Cardiac septum (tissue), 1 donor: ENCODE measurements at places on chromosomes 12 and 14.

- DNase-seq = no peak
Measured at GRCh38 chr14:39877577-39878190, 445.5 kb upstream of the FBXO33 start.

DNA sequence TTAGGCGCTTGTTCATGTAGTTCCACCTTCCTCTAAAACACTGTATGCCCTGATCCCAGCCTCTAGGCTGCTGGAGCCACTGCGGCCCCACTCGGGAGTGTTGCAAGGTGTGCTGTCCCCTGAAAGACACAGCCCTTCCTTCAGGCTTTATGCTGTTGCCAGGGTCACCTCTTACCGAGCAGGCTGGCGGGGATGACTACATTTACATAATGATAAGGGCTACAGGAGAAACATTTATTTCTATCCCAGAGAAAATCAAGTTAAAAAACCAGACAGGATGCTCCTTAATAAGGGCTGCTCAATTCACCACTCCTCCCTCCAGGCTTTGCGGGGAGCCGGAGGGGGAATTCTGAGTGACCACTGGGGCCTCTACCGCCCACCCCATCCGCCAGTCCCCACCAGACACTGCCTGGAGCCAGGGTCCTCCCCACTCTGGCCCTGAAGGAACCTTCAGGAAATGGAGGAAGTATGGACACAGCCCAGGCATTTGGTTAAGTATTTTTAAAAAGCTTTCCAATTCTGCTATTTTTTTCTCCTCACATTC, 200.6 kb downstream of the TTC7B start:
- DNase-seq = peak; percentile 67

GRCh38 chr12:95673576-95673975, 117.0 kb downstream of the NTN4 start:
- no peak for DNase-seq

GRCh38 chr14:74710480-74710879, 2.4 kb downstream of the AREL1 start:
- no peak for DNase-seq

DNA sequence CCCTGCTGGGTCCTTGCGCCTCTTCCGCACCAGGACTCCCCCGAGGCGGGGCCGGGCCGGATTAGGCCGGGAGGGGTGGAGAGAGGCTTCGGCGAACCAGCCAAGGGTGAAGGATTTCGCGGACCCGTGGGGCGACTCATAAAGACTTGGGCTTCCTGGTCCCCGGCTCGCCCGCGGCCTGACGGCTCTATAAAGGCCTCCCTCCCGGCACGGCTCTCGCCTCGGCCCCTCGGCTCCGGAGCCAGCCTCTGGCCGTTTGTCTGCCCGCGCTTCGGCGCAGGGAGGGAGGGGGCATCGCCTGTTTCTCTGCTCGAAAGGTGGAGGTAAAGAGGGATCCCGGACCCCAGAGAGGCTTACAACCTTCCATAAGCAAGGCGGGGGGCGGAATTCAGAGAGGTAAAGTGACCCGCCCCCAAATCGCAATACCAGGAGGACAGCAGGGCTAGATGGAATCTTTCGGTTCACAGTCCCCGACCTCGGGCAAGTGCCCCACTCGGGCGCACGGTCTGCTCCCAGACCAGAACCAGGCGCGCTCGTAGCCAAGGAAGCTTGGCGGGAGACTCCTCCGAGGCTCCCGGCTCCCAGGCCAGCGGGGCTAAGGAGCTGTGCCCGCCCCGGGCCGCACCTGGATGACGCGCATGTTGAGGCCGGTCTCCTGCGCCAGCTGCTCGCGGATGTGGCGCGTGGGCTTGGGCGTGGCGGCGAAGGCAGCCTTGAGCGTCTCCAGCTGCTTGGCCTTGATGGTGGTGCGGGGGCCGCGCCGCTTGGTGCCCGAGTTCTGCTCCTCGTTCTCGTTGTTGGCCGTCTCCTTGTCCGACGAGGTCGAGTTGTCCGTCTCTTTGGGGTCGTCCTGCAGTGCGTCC, 3.9 kb downstream of the LHX5 start:
- DNase-seq = no peak

DNA sequence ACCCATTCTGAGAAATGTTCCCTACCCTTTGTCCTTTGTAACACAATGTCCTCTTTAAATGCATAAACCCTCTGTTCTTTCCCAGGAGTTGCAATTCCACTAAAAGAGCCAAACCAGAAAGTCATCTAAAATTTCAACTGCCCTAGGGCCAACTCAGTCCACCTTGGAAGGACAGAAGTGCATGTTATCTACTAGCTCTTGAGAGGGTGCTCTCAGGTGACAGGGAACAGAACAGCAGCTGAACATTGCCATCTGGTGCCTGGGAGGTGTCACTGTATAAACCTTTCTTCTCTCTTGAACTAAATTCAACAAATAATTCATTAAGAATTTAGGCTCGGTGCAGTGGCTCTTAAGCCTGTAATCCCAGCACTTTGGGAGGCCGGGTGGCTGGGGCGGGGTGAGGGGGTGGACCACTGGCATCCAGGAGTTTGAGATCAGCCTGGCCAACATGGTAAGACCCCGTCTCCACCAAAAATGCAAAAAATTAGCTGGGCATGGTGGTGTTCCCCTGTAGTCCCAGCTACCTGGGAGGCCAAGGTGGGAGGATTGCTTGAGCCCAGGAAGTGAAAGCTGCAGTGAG, 10.3 kb upstream of the FERMT2 start:
- no peak for DNase-seq

DNA sequence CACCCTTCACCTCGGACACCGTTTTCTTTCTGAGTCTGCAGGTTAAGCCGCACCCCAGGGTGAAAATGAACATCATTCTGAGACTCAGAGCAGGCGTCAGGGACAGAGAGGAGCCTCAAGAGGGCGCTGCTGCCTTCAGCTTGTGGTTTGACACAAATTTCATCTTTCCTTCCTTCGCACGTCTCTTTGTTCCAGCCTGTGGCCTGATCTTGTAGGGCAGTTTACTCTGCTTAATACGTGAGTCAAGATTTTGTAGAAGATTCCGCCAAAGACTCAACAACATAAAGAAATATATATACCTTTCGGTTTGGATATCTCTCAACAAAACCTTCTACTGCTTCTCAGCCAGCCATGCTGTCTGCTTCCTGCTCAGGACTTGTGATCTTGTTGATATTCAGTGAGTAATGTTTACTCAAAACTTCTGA, 329.3 kb upstream of the OR4E1 start:
- DNase-seq = no peak

DNA sequence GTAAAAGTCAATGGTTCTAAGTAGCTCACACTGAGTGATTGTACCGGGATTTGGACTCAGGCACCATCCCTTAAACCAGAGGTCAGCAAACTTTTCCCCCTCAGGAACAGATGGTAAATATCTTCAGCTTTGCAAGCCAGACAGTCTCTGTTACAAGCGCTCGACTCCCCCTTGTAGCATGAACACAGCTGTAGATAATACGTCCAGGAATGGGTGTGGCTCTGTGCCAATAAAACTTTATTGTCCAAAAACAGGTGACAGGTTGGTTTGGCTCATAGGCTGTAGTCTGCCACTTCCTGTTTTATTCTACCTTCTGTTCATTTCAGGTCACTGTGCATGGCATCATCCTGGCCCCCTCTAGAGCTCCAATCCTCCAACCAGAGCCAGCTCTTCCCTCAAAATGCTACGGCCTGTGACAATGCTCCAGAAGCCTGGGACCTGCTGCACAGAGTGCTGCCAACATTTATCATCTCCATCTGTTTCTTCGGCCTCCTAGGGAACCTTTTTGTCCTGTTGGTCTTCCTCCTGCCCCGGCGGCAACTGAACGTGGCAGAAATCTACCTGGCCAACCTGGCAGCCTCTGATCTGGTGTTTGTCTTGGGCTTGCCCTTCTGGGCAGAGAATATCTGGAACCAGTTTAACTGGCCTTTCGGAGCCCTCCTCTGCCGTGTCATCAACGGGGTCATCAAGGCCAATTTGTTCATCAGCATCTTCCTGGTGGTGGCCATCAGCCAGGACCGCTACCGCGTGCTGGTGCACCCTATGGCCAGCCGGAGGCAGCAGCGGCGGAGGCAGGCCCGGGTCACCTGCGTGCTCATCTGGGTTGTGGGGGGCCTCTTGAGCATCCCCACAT, 7.6 kb downstream of the BDKRB1 start:
- DNase-seq = no peak
